ENCODE measurements at places on chromosomes 4 and X.

DNA sequence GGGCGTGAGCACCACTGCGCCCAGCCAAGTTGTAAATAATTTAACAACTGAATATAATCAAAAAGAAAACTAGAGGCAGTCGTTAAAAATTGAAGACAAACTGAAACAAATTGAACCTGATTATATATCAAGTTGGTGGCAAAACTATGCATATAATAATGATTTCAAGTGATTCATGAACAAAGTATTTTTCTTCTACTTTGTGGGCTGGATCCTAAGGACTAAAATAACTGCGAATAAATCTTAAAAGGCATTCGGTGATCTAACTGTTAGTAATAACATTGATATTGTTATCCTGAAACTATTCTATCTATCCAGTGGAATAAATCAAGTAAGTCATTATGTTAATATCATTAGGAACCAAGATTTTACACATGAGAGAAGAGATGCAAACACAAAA is 21.2 kb upstream of the USP9X start:
- H3K4me3 ChIP-seq = no peak overlapping the region
- H3K27me3 ChIP-seq = no peaks in the 10 kb centered on the region
- H3K4me1 ChIP-seq = no peaks in the 10 kb centered on the region
- no peak for DNase-seq
- no peak overlapping the region for H3K27ac ChIP-seq

- H3K4me1 ChIP-seq = no peaks in the 10 kb centered on the region
- no peak for DNase-seq
- no peaks in the 10 kb centered on the region for H3K27me3 ChIP-seq
- H3K36me3 ChIP-seq = no peaks in the 10 kb centered on the region
- H3K27ac ChIP-seq = no peak overlapping the region
These were observed 66.5 kb downstream of the DMP1 start for GRCh38 chr4:87716371-87717265.

- H3K27me3 ChIP-seq = no peaks in the 10 kb centered on the region
- no peaks in the 10 kb centered on the region for H3K36me3 ChIP-seq
- H3K4me1 ChIP-seq = peaks cover 3% of the 10 kb centered on the region
- H3K4me3 ChIP-seq = no peak overlapping the region
These were observed 176.4 kb upstream of the JADE1 start for GRCh38 chr4:128633067-128633466.

DNA sequence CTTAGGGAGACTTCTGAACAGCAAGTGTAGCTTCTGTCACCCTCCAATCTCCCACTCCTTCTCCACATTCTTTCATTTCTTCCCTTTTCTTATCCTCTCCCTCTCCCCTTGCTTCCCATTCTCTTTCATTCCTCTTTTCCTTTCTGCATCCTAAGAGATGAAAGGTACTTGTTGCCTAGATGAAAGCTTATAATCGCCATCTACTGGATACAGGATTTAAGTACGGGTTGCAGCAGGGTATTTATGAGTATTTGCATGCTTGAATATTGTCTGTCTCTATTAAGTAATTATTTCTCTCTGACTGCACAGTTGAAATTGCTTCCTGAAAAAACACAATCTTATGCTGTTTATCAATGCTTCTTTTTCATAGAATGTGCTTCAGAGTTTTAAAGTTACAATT is 174.0 kb upstream of the TENT5D start:
- H3K27me3 ChIP-seq = no peaks in the 10 kb centered on the region
- H3K4me1 ChIP-seq = no peaks in the 10 kb centered on the region
- no peak overlapping the region for H3K27ac ChIP-seq
- no peak overlapping the region for H3K4me3 ChIP-seq
- no peaks in the 10 kb centered on the region for H3K36me3 ChIP-seq

- DNase-seq = peak; percentile 91
- H3K36me3 ChIP-seq = no peaks in the 10 kb centered on the region
- no peaks in the 10 kb centered on the region for H3K4me1 ChIP-seq
- H3K27me3 ChIP-seq = no peaks in the 10 kb centered on the region
- H3K4me3 ChIP-seq = no peak overlapping the region
- no peak overlapping the region for H3K27ac ChIP-seq
These were observed 80.7 kb downstream of the GPRIN3 start for GRCh38 chr4:89226665-89227574.

- peak; percentile 25 for DNase-seq
- H3K4me3 ChIP-seq = no peak overlapping the region
- no peaks in the 10 kb centered on the region for H3K4me1 ChIP-seq
- H3K36me3 ChIP-seq = no peaks in the 10 kb centered on the region
These were observed 77.1 kb downstream of the EIF4E start for GRCh38 chr4:98851806-98852205.

GRCh38 chr4:108930186-108930585 is 167.3 kb upstream of the ETNPPL start:
- no peak for DNase-seq
- no peaks in the 10 kb centered on the region for H3K36me3 ChIP-seq
- H3K27ac ChIP-seq = no peak overlapping the region
- peaks cover 2% of the 10 kb centered on the region for H3K4me1 ChIP-seq

DNA sequence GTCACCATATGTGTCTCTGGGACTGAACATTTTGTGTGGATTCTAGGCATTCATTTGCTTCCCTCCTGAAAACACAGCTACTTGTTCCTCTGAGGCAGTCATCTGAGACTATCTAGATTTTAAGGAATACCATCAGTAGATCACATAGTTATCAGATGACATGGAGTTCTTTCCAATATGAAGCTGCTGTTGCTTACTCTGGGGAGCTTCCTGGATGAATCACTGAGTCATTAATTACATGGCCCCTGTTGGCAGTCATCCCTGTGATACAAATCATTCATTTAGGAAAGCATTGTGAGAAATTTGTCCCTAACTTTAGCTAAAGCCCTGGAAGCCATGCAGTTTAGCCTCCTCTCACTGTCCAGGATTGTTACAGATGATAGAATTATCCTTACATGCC is 98.2 kb upstream of the ARSJ start:
- no peak overlapping the region for H3K27ac ChIP-seq
- no peak overlapping the region for H3K4me3 ChIP-seq
- no peaks in the 10 kb centered on the region for H3K36me3 ChIP-seq
- DNase-seq = no peak
